ENCODE measurements at places on chromosomes 5 and 9.

DNA sequence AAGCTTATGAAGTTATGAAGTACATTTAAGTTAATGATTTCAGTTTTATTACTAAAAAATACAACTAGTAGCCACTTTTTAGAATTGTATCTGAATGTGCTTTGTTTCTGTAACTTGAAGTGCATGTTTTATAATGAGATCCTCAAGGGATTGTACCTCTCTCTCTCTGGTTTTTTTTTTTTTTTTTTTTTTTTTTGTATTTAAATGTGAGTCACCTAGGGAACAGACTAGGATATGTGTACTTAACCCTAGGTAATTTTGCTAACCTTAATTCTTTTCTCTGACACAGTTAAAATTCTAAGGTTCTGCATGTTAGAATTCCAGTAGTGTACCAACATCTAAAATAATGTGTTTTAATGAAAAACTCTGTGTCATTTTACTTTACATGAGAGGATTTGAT, 59.5 kb downstream of the CDC42SE2 start:
- no peak for DNase-seq

DNA sequence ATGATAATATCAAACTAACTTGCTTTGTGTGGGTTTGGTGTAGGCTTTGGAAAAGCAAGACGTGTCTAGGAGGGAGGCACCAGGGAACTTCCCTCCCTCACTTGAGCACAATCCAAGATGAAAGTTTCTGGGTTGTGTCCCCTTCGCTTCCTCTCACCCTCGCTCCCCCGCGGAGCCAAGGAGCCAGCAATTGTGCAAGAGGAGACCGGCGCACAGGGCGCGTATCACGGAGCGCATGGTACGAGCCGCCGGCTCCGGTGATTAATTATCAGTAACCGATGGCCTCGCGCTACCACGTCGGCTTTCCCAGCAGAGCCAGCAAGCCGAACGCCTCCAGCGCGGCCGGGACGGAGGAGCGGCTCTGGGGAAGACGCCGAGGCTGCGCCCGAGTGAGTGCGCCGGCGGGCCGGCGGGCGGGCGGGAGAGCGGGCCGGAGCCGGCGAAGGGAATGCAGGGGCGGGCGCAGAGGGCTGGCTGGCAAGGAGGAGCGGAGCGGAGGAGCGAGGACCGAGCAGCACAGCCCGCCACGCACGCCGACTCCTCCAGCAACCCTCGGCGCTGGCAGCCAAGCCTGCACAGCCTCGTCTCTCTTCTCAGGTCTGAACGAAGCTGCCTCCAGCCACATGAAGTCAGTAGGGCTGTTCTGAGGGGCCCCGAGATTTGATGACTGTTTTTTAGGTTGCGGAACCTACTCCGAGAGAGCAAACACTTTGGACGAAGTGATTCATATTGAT, 143.6 kb downstream of the BNC2 start:
- no peak for DNase-seq

GRCh38 chr5:151348789-151349188, 1.4 kb upstream of the SLC36A2 start:
- no peak for DNase-seq

DNA sequence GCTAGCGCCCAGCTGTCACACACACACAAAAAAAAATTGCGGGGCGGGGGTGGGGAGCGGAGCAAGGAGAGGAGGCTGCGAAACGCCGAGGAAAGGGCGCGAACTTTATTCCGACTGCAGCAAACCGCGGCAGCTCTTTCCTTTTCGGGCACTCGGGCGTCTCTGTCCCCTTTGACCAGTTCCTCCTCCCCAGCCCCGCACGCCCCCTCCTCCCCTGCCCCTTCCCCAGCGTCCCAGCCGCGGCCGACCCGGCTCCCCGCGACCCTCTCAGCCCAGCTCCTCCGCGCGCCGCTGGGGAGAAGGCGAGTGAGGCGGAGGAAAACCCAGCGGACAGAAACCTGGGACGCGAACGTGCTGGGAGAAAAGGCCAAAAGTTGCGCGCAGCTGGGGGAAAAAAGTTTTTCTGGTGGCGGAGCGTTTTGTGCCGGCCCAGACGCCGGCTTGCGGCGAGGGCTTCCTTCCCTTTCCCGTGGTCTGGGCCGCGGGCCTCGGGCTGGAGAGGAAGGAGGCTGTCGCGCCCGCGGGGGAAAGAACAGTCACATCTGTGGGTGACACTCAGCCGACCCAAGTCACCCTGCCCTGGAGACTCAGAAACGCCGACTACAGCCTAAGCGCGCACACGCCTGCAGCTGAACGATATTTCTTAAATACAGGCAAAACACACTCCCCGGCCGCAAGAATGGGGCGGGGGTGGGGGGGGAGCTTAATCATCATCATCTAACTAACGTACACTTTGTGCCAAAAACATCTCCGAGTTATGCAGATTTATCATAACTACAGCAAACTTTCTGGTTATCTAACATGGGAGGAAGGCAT, 1.1 kb upstream of the BNC2 start:
- no peak for DNase-seq

GRCh38 chr9:29514336-29514735, 1941.1 kb upstream of the C9orf72 start:
- no peak for DNase-seq

All from stimulated activated CD4-positive, alpha-beta T cell treated with anti-CD3 and anti-CD28 coated beads, TNF-alpha, amount 100 ng/mL, for 4 hours (primary cell).